ENCODE measurements at places on chromosomes 2 and 18.

DNA sequence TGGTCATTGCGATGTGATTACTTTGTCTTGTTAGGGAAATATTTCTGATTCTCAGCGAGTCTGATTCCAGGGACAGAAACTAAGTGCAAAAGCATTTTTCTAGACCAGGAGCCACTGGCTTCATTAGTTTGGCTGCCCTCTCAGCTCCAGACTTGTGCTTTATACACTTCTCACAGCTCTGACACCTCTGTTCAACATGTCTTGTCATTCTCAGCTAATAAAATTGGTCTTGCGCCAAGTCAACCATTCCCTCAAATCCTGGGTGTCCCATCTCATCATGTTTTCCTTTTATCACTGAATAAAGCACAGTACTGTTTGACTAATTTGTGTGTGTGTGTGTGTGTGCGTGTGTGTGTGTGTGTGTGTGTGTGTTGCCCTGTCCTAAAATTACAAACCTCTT lies 215.5 kb upstream of the EPHA4 start:
- no peak for DNase-seq

GRCh38 chr2:1736045-1736444 lies 8.3 kb downstream of the PXDN start:
- no peak for DNase-seq

- DNase-seq: no peak
Measured at GRCh38 chr2:221235941-221236340, 336.2 kb downstream of the EPHA4 start.

DNA sequence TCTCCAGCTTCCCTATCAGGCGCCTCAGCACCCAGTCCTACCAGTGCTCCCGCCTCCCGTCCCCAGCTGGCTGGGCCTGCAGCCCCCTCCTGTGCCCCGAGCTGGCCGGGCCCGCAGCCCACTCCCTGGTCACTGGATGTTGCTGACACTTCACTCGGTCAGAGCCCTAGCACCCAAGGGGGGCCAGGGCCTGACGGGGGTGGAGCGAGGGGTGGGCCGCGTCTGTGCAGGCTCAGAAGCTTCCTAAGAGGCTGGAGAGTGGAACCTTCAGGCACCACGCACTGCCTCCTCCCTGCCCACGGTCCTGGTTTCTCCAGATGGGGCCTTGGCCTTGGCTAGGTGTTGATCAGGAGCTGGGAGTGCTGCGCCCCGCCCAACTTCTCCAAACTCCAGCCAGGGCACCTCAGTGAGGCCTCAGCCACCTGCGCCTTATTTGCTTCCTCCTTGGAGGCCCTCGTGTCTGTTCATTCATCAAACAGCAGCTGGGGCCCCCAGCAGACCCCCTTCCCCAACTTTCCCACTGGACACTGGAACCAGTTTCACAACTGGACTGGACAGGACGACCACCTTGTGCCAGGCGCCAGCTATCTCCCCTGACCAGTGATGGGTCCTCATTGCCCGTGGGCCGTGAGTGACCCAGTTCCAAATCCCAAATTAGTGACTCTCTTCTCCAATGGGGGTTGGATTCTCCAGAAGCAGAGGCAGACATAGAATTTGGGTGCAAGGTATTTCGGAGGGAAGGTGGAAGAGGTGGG lies 16.7 kb downstream of the CAPN10 start:
- no peak for DNase-seq

DNA sequence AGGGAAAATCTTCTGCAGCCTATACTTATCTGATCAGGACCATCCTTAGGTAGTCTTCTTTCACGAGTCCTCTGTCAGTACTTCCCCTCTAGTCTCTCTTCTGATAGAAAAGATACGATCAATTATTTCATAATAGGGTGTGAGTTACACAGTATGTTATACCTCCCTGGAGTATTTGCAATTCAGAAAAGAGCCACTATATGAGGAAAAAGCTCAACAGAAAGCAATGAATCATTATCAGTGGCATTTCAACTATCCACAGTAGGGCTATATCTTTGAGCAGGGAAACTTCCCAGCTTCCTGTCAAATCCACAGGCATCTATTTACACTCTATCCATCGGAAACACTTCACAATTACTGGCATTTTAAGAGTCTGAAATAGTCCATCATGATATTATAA lies 105.3 kb upstream of the ACVR2A start:
- no peak for DNase-seq

DNA sequence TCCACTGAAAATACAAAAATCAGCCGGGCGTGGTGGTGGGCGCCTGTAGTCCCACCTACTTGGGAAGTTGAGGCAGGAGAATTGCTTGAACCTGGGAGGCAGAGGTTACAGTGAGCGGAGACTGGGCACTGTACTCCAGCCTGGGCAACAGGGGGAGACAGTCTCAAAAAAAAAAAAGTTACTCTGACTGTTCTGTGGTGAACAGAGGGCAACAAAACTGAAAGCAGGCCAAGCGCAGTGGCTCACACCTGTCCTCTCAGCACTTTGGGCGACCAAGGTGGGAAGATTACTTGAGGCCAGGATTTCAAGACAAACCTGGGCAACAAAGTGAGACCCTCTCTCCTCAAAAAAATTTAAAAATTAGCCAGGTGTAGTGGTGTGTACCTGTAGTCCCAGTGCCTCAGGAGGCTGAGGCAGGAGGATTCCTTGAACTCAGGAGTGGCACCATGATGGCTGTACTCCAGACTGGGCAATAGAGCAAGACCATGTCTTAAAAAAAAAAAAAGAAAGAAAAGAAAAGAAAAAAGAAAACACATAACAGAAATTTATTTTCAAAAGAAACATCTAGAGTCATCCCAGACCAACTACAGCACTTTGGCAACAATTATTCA lies 13.6 kb upstream of the RTN4 start:
- DNase-seq: no peak

- DNase-seq: no peak
Measured at GRCh38 chr2:36356990-36357846, 1.6 kb downstream of the CRIM1 start.

DNA sequence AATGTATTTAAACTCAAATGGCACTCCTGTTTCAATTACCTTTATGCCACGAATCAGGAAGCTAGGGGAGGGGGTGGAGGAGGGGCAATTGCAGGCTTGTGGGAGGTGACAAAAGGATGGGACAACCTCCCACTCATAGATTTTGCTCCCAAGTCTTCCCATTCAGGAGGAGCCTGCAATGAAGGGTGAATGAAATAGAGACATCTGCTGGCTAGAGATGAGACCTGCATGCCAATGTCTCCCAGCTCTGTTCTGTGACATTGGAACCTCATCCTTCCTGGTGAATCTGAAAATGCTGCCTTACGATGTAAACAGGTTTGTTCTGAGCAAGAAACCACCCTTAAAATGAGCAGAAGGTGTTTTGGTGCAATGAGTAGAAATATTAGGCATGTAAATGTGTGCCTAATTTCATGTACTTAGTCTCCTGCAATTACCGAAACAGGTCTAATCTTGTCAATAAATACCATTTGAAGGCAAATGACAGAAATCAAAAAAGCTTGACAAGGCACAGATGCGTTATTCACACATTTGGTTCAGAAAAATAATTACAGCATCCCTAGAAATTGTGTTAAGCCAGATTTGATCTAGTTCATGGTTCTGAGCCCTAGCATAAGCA lies 2.7 kb upstream of the PID1 start:
- no peak for DNase-seq

DNA sequence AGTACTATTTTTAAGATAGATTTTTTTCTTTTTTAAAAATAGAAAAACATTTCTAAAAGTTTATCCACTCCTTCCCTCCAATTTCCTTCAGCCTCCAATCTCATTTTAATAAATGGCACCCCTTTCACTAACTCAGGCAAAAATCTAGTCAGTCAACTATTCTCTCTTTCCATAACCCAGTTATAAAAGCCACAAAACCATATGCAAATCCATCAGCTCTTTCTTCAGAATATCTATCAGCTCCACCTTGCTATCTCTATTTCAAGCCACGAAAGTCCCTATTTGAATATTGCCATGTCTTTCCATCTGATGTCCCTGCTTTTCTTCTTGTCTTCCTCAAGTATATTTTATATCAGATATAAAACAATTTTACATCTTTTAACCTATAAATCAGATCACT lies 397.1 kb downstream of the ERBB4 start:
- no peak for DNase-seq

- no peak for DNase-seq
Measured at GRCh38 chr2:172928756-172929155, 146.9 kb upstream of the MAP3K20 start.

DNA sequence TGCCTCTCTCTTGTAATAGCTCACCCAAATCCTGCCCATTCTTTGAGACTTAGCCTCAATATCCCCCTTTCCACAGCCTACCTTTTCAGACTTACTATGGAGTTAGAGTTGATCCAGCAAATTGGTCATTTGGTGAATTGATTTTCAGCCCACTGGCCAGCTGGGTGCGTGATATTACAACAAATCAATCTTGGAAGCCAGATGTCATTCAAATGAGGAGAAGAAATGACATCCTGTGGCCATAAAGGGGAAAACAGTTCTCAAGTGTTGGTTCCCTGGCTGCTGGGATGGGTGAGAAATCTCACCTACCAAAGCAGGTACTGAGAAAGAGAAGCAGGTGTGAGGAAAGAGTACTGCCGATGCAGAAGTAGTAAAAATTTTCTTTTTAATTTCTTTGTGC lies 36.7 kb upstream of the FOXI3 start:
- no peak for DNase-seq

GRCh38 chr2:197138506-197138905 lies 172.1 kb downstream of the ANKRD44 start:
- DNase-seq: no peak

- DNase-seq: no peak
Measured at GRCh38 chr2:168401048-168401556, 55.0 kb upstream of the CERS6 start.

- DNase-seq: no peak
Measured at GRCh38 chr2:124804014-124804940, 779.2 kb downstream of the CNTNAP5 start.

DNA sequence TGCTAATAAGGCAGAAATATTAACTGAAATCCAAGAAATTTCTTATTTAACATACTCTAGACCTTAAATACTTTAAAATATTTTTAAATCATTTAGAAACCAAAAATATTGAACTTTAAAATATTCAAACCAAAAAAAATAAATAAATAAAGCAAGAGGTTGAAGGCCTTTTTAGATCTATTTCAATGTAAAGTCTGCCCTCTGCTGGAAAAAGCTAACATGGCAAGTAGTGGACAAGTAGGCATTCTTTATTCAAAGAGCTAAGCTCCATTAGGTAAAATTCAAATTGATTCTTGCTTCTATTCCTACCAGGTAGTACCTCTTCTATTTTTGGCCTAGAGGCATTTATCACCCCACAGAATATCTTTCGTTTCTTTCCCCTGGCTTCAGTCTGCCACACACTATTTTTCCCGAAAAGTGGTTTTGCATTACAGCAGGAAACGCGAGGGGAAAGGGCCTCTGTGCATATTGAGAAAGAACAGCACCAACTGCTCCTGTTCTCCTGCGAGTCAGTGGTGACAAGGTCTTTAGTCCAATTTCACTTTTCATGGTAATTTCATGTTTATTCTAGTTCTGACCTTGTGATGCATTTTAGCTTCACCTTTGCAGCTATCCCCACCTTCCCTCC lies 20.4 kb downstream of the IFIH1 start:
- no peak for DNase-seq

- DNase-seq: peak; percentile 49
Measured at GRCh38 chr2:240567872-240568677, at the start of gene RNPEPL1. TSS of gene RNPEPL1 (plus strand) at chr2:240568484. CDS start at chr2:240568587, 103 bp downstream.

GRCh38 chr18:62773691-62774090 lies 58.4 kb downstream of the PHLPP1 start:
- no peak for DNase-seq

DNA sequence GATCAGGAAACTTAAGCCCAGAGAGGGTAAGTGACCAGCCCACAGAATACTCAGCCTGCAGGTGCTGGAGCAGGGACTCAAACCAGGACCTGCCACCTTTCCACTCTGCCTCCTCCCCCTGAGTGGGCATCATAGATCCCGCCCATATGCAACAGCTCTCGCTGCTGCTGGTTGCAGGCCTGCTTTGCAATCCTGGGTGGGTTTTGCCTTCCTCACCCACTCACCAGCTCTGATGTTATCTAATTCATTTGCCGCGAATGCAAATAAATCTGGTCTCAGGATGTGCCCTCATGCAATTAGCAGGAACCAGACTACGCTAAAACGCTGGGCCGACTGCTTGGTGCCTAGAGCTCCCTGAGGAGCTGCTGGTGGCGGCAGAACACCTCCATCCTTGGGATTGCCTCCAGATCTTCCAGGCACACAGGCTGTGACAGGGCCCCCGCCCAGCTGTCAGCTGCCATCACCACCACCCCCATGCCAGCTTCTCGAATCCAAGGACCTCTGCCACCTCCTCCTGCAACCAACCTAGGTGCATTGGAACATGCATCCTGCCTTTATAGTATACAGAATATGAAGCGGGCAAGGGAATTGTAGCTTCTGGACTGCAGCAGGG lies 28.8 kb downstream of the CNGA3 start:
- DNase-seq: no peak

DNA sequence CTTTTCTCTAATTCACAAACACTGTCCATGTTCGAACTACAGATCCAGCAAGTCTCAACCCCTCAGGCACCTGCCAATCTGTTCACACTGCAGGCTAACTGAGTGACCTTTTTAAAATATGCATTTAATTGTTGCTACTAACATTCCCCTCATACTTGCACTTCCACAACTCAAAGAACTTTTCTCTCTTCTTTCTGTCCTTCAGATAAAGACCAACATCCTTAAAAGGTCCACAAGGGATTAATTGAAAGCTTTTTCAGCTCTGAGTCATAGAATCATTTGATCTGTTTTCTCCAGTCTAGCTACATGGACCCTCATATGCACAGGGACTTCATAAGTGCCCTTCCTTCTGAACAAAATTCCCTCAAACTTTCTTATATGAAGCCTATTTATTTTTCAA lies 1321.2 kb downstream of the DPP10 start:
- no peak for DNase-seq

DNA sequence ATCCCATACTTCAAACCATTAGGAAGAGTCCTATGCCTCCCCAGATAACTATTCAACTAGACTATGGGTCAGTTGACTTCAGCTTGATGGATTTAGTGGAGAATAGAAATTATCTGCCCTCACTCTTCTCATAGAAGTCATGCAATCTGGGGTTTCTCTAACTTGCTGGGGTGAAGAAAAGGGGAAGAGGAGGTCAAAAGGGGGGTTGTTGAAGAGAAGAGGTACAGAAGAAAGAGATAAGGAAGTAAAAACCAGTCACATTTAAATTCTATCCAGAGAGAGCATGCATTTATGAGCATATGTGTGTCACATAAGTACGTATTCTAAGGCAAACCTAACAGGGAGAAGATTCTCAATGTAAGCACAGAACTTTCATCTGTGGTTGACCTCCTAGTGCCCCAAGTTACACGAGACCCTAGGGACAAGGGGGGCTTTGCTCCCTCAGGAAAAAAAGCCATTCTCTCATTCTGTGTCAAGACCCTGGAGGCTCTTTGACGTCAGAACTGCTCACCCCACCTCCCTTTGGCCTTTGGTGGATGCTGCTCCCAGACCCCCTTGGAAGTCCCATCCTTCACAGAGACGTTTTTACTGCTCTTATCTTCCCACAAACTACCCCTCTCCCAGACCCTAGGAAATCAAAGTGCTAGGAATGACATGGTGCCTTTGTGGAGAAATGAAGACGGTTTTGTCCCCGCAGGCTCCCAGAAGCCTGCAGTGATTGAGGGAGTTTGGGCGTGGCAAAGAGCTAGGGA lies 236.8 kb upstream of the TNP1 start:
- no peak for DNase-seq

Data from stimulated activated CD4-positive, alpha-beta T cell treated with anti-CD3 and anti-CD28 coated beads, Interleukin-15, amount 100 ng/mL, for 1 hour (primary cell).